ENCODE measurements at places on chromosomes 5 and 9.

DNA sequence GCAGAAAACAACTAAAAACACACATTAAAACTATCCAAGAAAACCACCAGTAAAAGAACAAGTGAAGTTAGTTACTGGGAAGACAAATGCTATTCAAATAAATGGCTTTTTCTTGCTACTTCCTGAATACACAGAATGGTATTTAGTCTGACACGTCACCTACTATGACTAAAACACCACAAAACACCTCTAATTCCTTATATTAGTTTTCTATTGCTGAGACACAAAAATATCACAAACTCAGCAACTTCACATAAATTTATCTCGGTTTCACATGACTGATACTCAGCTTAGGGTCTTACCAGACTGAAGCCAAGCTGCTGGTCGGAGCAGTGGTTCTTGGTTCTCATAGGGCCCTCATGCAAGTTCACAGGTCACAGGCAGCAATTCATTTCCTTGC, 5.4 kb downstream of the DMAC1 start:
- no peak for DNase-seq

GRCh38 chr5:39360471-39361111, 3.7 kb downstream of the C9 start:
- DNase-seq: no peak

DNA sequence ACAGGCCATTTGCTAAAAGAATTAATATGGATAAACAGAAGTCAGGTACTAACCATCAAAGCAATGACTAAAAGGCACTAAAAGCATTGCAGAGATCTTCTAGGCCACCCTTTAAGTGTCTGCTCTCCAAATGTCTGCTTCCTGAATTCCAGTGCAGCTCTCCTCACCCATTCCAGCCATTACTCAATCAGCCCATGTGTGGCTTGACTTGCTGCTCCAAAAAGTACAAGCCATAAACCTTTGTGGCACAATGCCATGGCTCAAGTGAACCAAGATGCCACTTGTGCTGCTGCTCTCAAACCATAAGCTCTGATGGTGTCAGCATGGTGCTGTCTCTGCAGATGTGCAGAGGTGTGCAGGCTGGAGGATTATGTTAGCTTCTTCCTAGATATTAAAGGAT, 290.2 kb upstream of the POU5F2 start:
- DNase-seq: no peak

DNA sequence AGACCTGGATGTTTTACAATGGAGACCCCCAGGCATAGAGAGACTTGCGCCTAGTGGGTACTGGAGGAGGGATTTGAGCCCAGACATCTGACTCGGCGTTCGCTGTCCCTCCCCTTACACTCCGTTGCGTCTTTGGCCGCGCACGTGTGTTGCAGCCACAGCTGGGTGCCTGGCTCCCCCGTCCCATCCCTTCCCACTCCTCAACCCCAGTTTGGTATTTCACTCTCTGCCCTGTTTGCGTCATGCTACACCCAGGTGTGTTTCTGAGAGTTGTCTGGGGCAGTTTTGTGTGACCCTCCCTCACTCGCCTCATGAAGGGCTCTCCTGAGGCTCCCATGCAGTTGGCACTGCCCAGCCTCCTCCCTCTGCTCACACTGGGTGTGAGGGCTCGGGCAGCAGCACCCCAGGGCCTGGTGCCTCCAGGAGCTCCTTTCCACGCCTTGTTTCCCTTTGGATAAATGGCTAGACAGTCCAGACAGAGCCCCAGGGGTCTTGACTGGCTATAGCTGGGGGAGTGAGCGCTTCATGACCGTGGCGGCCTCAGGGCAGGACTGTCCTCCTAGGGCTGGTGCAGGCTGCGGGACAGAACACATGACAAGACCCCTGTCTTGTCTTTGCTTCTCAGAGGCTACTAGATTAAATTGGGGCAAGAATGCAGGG, 13.6 kb downstream of the TCF7 start:
- no peak for DNase-seq

DNA sequence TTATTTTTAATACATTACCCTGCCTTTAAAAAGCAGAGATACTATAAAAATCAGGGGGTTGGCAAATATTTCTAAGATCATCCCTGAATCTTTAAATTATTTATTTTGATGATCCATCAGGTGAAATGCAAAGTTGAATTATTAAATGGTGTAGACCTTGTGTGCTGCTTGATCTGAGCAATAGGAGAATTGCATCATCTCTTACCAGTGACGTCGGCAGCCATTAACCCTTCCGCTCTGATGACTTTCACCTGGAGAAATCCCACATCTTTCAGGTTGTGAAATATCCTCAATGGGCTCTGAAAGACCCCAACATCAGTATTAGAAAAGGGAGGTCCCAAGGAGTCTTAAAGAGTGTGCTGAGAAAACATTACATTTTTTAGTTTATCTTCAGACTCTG, 270.2 kb downstream of the SLF1 start:
- no peak for DNase-seq

DNA sequence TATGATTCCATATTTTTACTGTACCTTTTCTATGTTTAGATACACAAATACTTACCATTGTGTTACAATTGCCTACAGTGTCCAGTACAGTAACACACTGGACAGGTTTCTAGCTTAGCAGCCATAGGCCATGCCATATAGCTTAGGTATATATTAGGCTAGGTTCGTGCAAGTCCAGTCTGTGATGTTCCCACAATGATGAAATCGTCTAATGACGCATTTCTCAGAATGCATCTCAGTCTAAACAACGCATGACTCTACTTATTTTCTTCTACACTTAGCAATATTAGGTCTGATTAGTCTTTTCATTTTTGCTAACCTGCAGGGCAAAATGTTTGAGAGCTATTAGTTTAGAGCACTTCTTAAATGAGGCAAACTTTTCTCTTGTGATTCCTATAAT, 22.7 kb downstream of the OR2S2 start:
- no peak for DNase-seq

GRCh38 chr5:1930880-1931603, 48.3 kb upstream of the IRX4 start:
- no peak for DNase-seq
